ENCODE measurements at places on chromosomes 3 and 15.

DNA sequence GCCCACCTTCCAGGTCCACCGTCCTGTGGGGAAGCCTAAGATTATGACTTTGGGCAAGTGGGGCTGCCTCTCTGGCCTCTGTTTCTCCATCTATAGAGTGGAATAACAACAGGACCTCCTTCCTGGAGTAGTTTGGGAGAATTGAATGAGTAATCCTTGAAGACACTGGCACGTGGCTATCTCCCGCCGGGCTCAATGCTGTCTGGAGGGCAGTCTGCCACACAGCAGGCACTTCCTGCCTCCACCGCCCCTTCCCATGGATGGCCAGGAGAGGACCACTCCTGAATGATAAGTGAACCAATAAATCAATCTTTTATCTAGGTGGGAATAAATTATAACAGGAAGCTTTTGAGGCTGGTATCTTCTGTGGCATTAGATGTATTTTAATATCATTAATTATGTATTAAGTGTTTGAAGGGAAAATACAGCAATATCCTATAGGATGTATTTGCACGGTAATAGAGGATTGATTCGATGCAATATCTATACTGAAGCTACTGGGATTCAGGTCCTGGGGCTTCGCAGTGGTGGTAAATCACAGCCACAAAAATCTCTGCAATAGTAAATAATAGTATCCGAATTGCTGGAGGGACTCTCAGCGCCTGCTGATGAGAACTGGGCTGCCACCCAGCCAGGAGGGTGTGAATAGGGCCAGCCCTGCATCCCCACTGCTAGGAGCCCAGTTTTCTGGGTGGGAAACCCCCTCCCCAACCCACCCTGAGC is 15.9 kb downstream of the MEGF11 start:
- DNase-seq, result no peak

DNA sequence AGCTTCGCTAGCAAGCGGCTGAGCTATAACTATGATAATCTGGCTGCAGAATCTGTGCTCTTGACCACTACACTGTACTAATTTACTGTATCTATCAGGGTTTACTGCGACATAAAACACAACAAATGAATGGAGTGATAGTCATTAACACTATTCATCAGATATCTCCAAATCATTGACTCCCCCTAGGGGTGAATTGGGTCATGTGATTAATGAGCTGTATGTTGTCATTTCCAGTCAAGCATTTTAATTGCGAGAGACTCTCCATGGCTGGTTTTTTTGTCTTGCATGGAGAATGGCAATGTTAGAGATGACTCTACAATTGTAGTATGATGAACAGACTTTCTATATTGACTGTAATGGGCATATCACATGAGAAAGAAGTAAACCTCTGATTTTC is 10.5 kb upstream of the TM4SF18 start:
- DNase-seq, result no peak

DNA sequence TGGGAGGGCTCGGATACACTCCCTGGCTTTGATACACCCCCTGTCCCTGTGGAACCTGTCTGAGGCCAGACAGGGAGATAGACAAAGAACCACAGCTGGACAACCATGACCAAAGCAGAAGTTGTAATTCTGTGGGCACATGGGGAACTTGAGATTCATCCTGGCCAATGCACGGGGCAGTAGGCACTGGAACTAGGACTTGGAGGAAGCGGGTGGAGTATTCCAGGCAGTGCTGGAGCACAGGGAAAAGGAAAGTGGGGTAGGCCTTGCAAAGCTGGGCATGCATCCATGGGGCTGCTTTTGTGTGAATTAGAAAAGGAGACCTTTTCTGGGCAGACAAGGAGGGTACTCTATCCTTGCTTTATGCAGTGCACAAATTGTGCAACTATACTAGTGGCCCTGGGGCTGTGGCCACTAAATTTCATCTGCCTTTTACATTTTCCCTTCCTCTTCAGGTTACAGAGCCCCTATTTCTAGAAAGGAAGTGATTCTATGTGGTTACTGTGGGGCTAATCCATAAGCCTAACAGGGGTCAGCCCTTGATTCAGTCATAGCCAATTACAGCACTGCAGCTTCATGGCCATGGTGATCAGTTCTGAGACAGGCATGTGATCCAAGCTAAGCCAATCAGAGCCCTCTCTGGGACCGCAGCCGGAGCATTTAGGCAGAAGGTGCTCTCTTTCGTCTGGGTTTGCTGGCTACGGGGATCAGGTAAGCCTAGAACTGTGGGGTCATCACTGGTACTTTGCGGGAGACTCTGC is 21.0 kb downstream of the CRABP1 start:
- no peak for DNase-seq

DNA sequence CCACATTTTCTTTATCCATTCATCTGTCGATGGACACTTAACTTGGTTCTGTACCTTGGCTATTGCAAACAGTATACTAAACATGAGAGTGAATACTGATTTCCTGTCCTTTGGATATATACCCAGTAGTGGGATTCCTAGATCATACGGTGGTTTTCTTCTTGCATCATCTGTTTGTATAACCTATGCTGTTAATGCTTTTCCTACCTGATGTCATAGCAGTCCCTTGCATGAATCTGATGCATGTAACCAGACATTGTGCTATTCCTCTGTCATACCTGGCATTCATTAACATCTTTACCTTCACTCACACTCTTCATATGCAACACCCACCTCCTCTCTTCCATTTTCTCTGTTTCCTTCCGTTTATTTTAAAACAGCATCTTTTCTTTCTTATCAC is 185.2 kb downstream of the KLHL25 start:
- no peak for DNase-seq

- DNase-seq, result no peak
Observed at GRCh38 chr15:36392676-36393266, 186.7 kb upstream of the CDIN1 start.

- no peak for DNase-seq
Observed at GRCh38 chr3:37968813-37969595, 21.6 kb upstream of the VILL start.

DNA sequence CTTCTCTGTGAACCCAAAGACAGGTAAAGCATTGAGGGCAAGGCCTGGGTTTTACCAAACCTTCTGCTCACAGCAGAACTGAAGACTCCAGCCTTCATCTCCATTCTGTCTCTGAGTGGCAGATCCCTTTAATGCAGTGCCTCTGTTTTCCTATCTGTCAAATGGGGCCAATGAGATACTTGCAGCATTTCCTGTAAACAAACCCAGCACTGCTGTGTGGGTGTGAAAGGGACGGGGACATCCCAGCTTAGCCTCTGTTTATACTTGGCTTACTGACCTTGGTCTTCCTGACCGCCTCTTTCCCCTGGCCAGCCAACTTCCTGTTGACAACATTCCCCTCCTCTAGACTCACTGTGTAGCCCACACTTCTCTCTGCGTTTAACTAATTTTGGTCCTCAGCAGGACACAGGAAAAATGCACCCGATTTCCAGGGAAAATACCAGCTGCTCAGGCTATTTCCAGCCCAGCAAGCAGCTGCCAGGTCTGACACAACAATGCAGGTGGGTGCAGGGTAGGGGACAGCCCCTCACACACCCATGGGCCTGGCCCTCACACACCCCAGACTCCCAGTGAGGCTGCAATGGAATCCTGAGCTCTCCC is 105.9 kb upstream of the HERC1 start:
- DNase-seq, result no peak

DNA sequence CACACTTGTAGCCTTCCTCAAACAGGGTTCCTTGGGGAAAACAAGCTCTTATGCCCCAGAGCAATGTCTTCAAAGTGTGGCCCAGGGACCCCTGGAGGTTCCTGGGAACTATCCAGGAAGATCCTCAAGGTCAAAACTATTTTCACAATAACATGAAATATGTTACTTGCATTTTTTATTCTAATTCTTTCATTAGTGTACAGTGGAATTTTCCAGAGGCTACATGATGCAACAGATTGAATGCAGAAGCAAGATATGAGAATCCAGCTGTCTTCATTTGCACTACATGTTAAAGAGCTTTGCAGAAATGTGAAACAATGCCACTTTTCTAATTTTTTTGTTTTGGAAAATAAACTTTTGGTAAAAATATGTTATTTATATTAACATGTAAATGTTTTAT is 190.9 kb downstream of the SLC9A9 start:
- no peak for DNase-seq
